ENCODE measurements at places on chromosomes 11 and 22.

DNA sequence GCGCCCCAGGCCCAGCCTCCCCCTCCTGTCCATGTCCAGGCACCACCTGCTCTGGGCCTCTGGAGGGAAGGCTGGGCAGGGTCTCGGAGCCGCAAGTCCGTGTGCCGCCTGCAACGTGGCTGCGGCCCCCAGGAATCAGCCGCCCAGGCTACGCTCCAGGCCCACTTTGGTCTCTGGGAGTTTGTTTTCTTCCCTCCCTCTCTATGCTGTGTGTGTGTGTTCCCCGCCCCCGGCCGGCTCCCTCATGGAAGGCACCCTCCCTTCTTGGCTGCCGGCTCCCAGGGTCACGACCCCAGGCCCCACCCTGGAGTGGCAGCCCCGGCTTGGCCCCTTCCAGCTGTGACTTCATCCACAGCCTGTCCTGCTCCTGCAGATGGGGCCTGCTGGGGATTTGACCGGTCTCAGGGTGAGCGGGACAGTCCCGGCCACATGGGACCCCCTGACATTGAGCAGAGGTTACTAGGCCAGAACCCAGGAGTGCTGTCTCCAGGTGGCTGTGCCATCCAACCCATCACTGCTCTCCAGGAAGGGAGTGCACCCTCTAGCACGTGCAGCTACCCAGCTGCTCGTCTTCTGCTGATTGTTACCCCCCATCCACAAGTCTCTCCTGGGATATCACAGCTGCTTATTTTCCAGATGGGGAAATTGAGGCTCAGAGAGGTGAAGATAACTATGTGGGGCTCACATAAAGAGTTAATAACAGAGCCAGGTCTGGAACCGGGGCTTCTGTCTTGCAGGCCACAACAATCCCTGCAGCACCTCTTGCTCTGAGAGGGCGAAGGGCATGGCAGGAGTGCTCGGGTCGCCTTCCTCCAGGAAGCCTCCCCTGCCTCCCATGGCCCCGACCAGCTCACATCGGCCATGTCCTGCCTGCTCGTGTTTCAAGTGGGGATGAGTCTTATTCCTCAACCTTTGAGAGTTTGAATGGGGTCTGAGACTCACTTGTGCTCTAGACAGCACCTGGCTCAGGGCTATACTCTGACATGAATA, 2.8 kb upstream of the LIF start:
- DNase-seq = no peak

- peak; percentile 94 for DNase-seq
Measured at GRCh38 chr11:129895126-129896041, at the start of gene NFRKB. TSS of gene NFRKB (minus strand) at chr11:129895578. CDS start at chr11:129892849, 2,729 bp downstream.

GRCh38 chr11:57482782-57483561, 22.6 kb downstream of the RTN4RL2 start:
- peak; percentile 58 for DNase-seq

DNA sequence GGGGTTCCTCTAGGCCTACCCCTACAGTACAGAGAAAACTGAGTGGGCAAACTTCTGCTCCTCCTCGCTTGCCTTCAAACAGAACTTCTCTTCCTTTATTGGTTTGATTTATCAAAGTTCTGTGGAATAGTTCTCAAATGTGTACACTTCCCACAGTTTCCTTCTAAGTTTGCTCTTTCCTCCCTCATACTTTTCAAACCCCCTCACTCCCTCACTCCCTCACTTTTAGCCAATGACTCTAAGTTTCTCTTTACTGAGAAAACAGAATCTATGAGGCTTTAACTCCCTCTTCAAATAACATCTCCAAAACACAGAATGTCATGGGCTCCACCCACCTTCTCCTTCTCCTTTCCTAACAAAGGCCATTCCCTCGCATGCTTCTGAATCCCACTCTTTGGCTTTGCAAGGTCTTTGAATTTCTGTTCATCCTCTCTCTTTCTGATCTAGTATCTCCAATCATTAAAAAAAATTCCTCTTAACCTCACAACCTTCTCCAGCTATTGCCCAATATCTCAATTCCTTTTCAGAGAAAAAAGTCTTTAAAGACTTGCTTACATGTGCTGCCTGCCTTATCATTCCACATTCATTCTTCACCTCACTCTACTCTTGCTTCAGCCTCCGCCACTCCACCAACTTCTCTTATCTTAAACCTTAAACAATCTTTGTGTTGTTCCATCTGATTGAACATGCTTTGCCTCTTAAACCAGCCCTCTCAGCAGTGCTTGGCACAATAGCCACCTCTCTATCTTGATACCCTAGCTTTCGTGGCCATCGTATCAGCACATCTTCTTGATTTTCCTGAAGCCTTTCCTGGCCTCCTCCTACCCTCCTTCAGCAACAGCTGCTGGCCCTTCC, 57.2 kb downstream of the DDI1 start:
- DNase-seq = no peak

DNA sequence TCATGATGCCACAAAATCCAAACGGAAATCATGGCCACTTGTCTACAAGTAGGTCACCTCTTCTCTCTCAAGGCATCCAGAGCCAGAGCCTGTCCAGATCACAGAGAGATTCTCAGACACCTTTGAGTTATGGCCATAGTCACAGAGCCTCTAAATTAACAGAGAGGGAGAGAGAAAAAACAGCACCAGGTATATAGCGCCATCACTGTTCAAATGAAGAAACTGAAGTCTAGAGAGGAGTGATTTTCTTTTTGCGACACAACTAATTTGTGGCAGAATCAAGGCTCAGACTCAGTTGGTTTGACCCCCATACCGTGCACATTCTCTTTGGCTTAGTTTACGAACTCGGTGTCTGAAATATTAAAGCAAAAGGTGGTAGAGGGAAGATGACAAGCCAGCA, 512.9 kb downstream of the NTM start:
- DNase-seq = no peak

DNA sequence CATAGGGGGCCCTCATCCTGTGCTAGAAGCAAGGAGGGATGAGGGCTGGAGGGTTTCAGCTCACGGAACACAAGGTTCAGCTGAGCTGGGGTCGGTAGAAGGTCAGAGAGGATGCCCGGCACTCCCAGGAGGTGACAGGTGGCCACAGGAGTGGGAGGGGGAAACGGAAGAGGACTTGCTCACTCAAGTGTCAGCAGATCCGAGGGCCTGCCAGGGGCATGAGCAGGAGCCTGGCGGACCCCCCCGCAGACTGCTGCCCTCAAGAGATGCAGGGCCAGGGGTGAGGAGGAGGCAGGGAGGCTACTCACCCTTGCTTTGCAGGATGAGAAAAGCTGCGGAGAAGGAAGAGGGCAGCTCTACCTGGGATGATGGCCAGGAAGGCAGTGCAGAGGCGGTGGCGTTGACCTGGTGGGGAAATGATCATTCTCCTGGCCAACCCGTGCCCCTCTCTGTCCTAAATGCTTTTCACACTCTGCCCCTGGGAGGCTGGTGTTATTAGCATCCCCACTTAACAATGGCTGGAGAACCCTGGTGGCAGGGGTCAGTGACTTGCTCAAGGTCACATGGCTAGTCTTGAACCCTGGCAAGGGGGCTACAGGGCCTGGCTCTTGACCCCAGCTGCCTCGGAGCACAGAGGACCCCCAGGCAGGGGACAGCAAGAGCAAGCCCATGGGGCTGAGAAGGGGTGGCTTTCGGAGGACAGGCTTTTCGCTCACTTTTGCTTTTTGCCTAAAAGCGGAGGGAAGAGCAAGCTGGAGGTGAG, 30.1 kb upstream of the CSNK1E start:
- DNase-seq = no peak

DNA sequence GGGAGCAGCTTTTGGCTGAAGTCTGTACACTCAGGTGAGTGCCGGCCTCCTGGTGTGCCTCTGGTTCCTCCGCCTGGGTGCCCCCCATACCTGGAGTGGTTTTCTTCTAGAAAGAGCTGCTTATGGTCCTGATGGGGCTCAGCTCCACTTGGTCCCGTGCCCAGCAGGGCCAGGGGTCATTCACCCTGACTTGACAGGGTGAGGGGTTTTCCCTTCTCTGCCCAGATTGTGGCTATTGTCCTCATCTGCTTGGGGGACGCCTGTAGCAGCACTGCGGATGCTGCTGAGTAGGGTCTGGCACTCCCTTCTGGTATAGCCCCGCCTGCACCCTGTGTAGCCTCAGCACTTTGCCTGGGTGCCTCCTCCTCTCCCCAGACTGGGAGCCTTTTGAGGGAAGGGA, 8.2 kb downstream of the OMP start:
- no peak for DNase-seq

DNA sequence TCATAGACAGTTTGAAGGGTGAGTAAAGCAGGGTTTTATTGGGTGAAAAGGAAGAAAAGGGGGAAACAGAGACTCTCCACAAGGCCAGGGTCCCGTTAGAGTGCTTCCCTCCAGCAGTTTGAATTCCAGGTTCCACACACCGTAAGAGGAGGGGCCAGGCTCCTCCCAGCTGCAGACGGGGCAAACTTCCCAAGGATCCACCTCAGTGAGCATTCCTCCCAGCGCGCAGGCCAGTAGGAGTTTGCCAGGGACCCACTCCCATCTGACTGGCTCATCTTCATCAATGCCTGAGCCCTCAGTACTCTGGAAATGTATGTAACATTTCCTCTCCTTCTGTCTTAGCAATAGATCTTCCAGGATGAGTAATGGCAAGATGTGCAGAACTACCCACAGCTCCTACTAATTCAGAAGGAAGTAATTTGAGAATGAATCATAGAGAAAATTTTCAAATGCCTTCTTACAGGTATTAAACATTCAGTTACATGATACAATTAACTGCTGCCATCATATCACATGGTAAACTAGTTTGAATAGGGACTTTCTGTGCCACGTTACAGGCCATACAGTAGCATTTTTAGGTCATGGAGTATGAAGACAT, 34.0 kb upstream of the TRPC6 start:
- no peak for DNase-seq

DNA sequence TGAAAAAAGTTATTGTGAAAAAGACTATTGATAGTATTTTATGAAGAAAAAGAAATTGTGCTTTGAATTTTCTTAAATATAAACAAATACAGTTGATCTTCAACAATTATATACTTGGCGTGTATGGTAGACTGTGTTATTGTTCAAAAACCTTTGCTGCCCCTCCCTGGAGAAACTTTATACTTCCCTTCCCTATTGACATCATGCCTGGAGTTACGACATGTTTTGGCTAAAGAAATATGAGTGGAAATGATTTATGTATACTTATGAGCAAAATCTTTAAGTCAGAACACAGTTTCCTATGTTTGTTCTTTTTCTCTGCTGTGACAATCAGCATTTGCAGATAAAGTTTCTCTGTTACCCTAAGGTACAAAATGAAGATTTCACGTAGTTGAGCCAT, 243.8 kb downstream of the TMEM135 start:
- DNase-seq = no peak

- no peak for DNase-seq
Measured at GRCh38 chr22:31081963-31082605, 966 bp downstream of the SMTN start.

DNA sequence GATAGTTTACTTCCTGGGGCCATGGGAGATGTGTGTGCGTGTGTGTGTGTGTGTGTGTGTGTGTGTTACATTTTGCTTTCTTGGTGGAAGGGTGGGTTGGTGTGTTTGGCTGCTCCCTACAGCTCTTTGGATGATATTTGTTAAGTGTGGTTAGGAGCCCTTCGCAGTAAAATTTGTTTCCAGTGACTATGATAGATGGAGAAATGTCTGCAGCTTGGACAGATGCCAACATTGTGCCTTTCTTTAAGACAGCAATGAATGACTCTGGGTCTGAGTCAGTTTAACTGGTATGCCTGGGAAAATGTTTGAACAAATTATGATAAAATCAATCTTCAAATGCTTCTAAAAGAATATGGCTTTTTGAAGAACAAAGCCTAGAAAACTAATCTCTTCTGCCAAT, 102.7 kb upstream of the TRPC6 start:
- no peak for DNase-seq

DNA sequence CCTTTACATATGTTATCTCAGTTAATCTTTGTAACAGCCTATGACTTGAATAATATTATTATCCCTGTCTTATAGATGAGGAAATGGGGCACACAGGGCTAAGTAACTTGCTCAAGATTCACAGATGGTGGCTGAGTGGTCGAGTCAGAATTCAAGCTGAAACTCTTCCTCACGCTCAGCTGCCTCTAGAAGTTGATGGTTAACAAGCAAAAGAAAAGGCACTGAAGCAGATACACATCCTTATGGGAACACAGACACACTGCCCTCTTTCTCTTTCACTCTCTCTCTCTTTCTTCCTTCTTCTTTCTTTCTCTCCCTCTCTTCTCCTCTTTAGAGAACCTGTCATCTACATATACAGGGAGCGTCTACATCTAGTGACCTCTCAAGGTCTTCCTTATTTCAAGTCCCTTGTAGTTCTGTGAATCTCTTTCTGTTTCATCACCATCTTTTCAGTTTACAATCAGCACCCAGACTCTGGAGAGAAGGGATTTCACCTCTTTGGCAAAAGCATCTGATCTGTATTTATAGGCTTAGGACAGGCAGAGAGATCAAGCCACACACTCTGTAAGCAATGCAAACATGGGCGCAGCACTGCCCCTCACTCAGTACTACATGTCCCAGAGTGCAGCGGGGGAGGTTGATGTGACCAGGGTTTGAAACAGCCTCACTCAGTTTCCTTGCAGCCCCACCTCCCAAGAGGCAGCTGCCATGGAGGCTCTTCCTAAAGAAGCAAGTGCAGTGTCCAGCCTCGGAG, 75.7 kb downstream of the GRAMD1B start:
- no peak for DNase-seq

DNA sequence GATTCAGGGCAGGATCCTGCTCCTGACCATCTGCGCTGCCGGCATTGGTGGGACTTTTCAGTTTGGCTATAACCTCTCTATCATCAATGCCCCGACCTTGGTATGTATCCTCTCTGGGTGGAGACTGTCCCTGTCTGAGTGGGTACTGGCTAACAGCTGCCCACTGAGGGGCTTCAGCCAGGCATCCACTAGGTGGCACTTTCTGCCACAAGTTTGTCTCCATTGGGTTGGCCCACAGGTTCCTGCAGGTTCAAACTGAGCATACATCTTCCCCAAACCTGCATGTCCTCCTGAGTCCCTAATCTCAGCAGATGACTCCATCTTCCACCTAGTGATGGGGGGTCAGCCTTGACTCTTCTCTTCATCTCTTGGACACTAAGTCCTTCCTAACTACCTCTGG, 4.4 kb downstream of the SLC2A11 start:
- DNase-seq = no peak

DNA sequence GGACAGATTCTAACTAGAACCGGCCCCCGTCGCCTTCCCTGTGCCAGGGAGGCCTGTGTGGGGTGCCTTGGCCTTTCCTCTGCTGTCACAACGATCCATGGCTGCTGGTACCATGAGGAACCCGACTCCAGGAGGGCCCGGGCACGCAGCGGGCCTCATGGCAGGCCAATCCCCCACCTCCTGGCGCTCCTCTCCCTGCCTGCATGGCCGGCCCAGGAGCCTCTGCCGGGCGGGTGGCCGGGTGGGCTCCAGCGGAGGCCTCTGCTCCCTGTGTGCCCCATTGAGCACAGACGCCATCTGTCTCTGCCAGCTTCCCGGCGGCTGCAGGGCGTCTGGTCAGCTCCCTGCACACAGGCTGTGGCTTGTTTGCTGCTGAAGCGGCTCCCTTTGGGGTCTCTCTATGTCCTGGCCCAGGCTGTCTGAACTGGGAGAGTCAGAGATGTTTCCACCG, 86.5 kb downstream of the MYEOV start:
- no peak for DNase-seq

GRCh38 chr11:113389272-113389671, 1.7 kb downstream of the ANKK1 start:
- DNase-seq = no peak

- DNase-seq = no peak
Measured at GRCh38 chr22:49155039-49155769, 672.5 kb downstream of the BRD1 start.
